ENCODE measurements at places on chromosomes 1 and 21.
A peak's percentile ranks its signal among the peaks of the same experiment; 100 is the strongest.

DNA sequence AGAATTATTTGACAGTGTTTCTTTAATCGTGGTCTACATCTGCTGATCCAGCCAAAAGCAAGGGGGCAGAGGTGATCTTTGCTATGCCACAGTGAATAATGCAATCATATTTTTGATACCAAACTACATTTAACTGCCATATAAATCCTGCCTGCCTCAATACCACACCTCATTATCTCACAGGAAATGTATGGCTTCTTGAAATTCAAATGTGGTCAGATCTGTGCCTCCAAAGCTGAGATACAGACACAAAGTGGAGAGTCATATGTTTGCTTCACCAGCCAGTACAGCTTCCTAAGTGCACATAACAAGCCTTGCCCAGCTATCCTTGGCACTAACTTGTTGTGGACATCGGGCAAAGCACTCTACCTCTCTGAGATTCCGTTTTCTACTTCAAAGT, 250.0 kb upstream of the NFIA start:
- no peak for DNase-seq

- no peak for DNase-seq
These were observed 48.8 kb downstream of the LEPR start for GRCh38 chr1:65469126-65469888.

GRCh38 chr1:182608845-182609610, 4.8 kb upstream of the RGS16 start:
- peak; percentile 17 for DNase-seq

- no peak for DNase-seq
These were observed 60.6 kb downstream of the NAV1 start for GRCh38 chr1:201599548-201599947.

DNA sequence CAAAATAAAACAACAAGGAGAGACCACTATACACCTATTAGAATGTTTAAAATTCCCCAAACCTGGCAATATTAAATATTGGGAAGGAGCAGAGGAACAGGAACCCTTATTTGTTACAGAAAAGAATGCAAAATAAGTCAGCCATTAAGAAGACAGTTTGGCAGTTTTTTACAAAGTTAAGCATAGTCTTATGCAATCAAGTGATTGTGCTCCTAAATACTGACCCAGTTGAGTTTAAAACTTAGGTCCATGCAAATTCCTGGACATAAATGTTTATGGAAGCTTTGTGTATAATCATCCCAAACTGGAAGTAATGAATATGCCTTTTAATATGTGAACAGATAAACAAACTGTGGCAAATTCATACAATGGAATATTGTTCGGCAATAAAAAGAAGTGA, 72.9 kb upstream of the RGS4 start:
- DNase-seq: no peak

- no peak for DNase-seq
These were observed 45.5 kb downstream of the VPS13D start for GRCh38 chr1:12275370-12275769.

- no peak for DNase-seq
These were observed 36.2 kb downstream of the CLIC6 start for GRCh38 chr21:34705011-34705410.

DNA sequence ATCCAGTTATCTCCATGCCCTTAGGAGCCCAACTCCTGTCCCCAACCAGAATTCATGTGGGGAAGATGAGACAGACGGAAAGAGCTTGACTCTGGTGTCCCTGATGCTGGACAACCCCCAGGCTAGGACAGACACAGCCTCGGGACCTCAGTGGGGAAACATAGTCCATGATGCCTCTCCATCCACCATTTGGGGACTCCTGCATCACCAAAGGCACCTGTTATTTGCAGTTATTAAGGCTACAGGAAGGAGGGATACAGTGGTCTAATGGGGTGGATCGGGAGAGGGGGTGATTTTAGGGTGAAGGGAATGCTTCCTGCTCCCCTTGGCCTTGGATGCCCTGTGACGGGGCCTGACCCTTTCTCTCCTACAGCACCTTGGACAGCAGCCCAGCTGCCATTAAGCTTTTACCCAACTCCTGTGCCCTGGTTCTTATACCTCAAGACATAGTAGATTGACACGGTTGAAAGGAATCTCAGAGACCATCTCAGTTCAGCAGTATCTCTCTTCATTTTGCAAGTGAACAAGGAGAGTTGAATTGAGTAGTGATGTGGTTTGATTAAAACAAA, 111.6 kb downstream of the MATN1 start:
- no peak for DNase-seq

GRCh38 chr21:31334648-31335121, 9.4 kb downstream of the TIAM1 start:
- no peak for DNase-seq

- no peak for DNase-seq
These were observed 41.2 kb upstream of the MAGOH start for GRCh38 chr1:53279296-53280200.

GRCh38 chr1:113861641-113862040, 9.9 kb downstream of the PTPN22 start:
- DNase-seq: peak; percentile 75

DNA sequence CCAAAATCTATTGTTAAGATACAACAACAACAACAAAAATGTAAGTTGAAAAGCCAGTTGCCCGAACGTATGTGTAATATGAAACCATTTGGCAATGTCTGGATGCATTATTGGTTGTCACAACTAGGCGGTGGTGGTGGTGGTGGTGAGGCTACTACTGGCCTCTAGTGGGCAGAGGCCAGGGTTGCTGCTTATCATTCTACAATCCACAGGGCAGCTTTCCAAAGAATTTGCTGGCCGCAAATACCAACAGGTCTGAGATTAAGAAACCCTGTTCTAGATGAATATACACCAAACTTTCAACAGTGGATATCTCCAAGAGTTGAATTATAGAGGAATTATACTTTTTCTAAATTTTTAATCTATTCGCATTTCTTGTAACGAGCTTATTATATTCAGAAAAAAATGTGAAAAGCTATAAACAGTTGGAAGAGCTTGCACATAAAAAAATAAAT, 26.8 kb upstream of the ZNF697 start:
- DNase-seq: peak; percentile 83

- no peak for DNase-seq
These were observed 13.6 kb upstream of the TARS2 start for GRCh38 chr1:150473659-150474058.

DNA sequence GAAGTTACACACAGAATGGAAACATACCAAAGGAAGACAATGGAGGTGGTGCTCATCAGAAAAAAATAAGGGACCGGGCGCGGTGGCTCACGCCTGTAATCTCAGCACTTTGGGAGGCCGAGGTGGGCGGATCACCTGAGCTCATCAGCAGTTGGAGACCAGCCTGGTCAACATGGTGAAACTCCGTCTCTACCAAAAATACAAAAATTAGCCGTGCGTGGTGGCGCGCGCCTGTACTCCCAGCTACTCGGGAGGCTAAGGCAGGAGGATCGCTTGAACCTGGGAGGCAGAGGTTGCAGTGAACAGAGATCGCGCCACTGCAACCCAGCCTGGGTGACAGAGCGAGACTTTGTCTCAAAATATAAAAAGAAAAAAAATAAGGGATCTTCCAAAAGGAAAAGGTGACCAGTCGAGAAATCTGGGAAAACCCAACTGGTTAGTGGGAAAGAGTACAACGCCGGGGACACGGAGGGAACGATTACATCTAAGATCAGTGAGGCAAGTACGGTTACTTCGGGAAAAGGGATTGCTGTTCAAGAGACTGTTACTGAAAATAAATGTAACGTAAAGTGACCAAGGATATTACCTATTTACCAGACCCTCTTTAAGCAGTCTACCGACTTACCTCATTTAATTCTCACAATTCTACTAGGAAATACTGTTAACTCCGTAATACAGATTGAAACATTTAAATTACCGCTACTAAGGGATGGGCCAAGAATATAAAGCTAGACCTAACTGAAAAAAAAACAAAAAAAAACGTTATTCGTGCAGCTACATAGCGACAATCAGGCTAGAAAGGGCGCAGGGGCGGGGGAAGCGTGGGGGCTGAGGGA, 822 bp downstream of the CCT3 start:
- DNase-seq: no peak

DNA sequence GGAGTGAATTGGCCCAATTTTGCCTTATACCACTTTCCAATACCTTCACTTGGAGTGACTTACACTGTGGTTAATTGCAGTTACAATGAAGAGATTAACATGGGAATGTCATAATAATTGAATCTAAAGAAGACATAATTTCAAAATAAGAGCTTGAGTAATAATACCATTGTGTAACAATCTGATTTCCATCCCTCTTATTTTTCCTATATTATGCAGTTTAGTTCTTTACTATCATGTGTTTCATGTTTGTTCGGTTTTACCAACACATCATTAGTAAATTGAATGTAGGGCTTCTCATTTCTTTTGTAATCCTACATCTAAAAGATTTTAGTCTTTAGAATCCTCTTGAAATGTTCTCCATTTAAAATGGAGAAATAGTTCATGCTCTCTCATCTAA, 19.2 kb upstream of the XPR1 start:
- no peak for DNase-seq

- DNase-seq: no peak
These were observed 8.2 kb upstream of the RNF223 start for GRCh38 chr1:1082239-1082775.

GRCh38 chr1:8970870-8971337, 25.2 kb downstream of the CA6 start:
- peak; percentile 26 for DNase-seq

DNA sequence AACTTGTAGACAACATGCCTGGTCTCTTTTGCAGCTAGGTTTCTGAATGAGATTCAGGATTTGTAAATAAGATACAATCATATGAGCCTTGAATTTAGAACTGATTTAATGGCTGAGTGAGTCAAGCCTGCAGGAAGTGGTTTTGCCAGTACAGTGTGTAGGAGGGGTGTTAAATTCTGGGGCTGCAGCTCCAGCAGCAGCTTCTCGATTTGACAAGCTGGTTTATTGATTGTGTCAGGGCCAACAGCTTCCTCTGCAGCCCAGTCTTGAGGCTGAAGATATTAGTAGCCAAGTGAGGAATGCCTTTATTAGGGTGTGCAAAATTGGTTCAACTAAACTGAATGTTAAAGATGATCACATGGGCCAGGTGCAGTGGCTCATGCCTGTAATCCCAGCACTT, 11.5 kb upstream of the PLA2G5 start:
- DNase-seq: peak; percentile 94

- DNase-seq: peak; percentile 47
These were observed 59.6 kb downstream of the ABL2 start for GRCh38 chr1:179169616-179170467.

DNA sequence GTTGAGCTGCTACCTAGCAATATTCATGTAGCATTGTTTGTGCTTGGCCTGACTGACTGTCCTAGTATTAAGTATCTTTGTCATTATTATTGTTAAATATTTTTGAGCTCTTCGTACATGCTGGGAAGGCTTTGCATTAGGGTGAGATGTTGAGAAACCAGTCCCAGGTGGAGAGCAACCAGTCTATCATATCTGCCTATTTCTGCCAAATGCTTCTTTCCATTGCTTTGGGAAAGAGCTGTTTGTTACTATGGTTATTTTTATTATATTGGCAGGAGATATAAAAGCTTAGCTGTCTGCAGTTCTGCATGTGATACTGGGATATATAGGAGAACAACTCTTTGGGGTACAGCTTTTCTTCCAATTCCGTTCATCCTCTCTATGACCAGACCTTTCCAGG, 85.1 kb downstream of the CLDN17 start:
- DNase-seq: no peak

DNA sequence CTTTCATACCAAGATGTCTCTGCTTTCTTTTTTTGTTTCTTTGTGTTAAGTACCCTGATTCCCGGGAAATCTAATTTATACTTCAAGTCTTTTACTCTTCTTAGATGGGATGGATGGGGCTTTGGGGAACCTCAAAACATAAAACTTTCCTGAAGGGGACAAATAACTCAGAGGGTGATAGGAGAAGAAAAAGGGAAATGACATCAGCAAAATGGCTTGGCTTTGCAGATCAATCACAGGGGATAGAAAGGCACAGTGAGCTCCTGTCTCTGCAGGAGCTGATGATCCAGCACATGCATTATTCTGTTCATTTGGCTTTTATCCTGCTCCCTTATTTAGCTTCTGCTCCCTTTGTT, 1.4 kb upstream of the CA14 start:
- no peak for DNase-seq

Measured in MV-4-11 (cell line).